BJ (cell line): ENCODE measurements at places on chromosomes 13 and 19. TPM values are rescaled to one million over a fixed set of nuclear protein-coding genes. Genes with fewer than 3 reads are reported as not detected.

- DNase-seq, result no peak
Measured at GRCh38 chr19:6847828-6848200, 39.6 kb upstream of the ADGRE1 start.

DNA sequence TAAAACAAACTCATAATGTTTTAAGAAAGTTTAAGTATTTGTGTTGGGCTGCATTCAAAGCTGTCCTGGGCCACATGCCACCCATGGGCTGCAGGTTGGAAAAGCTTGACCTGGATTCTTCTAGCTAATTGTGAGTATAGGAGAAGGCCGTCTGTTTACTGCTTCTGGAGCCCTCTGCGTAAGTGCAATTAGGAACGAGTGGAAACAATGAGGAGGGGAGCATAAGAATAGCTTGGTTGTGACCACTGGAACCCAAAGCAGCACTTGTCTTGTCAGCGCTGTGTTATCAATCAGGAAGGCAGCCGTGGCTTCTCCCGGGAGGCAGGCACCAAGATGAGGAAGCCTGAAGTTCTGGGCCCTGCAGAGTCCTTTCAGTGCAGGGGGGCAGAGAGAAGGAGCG is 110.4 kb upstream of the MBNL2 start:
- no peak for DNase-seq

RNF225 gene
- not detected in 2 replicates for polyA plus RNA-seq

DNA sequence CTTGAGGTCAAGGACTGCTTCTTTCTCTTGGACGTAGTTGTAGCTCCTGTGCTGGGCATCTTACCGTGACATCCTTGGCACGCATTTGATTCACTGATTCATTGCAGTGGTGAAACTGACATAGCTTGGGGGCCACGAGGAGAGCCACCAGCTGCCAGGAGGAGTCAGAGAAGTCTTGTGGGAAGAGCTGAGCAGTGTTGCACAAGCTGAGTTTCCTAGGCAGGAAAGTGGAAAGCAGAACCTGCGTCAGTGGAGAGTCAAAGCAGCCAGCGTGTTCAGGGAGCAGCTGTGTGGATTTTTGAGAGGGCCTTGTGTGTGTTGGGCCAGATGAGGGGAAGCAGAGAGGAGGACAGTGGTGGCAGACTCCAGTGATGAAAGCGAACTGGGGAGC is 5.3 kb upstream of the GPR183 start:
- peak; percentile 60 for DNase-seq

GRCh38 chr13:79780240-79780639 is 299.3 kb downstream of the NDFIP2 start:
- no peak for DNase-seq

DNA sequence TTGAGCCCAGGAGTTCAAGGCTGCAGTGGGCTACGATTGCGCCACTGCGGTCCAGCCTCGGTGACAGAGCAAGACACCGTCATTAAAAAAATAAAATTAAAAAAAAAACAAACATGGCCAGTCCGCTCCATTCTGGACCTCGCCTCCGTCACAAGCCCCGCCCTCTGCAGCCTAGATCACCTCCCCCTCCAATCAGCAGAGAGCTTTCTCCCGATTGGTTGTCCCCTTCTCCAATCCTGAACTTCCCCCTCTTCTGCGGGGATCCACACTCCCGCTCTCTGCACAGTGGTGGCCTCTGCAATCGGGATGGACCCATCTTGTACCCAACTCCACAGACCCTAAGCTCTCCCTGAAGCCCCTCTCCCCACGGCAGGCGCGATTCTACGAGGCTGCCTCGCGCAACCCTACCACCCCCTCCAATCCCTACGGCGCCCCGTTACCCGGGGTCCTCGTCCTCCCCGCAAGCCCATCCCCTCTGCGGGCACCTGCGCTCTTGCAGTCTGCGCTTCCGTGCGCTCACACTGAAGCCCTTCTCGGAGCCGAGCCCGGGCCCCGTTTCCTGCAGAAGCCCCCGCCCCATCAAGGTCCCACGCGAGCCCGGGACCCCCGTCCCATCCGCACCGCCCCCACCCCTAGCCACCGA is 540 bp downstream of the TMEM160 start:
- peak; percentile 53 for DNase-seq

KLK15 gene
- polyA plus RNA-seq, result not detected in 2 replicates

ATP12A gene
- polyA plus RNA-seq, result not detected in 2 replicates

SHISA7 gene
- not detected in 2 replicates for polyA plus RNA-seq

- no peak for DNase-seq
Measured at GRCh38 chr19:13012690-13013608, 17.7 kb downstream of the NFIX start.

DNA sequence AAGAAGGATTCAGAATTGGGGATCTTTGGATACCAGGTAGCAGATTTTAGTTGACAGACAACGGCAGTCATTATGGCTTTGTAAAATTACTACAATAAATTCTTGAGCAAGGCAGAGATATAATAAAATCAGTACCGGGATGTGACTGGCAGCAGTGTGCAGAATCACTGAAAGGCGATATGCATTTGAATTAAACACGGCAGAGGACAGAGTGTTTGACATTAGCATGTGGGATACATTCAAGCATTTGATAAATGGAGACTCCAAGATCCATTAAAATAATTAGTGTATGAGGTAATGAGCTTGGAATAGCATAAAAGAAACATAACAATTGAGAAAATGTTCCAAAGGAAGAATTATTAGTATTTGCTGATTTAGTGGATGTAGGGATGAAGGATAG is 36.8 kb downstream of the LCP1 start:
- DNase-seq, result no peak

GRCh38 chr13:33797622-33798021 is 20.3 kb upstream of the RFC3 start:
- no peak for DNase-seq

GRCh38 chr13:99237981-99238662 is 20.1 kb downstream of the GPR18 start:
- no peak for DNase-seq

LPAR6 gene
- polyA plus RNA-seq, result 4.4 and 12.7 TPM in 2 replicates

GRCh38 chr13:72537782-72538181 is 189.6 kb downstream of the MZT1 start:
- no peak for DNase-seq

- DNase-seq, result no peak
Measured at GRCh38 chr19:40565910-40566495, 10.7 kb upstream of the SHKBP1 start.

ZNF468 gene
- polyA plus RNA-seq, result 11.1 and 13.8 TPM in 2 replicates

DNA sequence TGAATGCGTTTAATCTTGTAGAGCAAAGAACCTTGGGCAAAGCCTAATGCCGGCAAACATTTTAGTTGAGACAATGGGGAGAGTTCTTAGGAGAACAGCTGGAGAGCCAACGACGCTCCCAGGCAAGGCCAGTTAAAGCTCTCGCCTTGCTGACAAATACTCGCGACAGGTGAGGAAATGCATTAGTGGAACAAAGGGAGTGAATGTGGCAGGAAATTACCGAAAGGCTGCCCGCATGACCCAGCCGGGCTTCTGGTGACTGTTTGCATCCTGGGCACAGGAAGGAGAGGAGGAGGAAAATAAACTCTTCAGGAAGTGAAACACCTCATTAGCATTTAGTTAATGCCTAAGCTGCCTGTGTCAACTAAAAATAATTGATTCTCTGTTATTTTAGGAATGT is 74.6 kb downstream of the SHISA2 start:
- no peak for DNase-seq

DNA sequence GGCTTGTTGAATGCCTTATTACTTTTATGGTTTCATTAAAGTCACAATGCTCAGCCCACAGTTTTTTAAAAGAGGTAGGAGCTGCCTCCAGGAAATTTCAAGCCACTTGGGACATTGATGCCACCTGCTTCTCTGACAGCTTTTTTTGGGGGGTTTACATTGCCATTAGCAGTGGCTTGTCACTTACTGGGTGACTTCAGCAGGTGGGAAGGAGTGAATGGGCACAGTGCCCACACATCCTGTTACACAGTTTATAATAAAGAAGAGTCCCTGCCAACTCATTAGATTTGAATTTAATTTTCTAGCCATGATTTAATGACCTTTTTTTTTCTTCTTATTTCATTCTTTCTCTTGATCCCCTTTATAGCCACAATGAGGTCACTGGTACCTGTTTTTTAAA is 61.0 kb downstream of the NHLRC3 start:
- no peak for DNase-seq

DNA sequence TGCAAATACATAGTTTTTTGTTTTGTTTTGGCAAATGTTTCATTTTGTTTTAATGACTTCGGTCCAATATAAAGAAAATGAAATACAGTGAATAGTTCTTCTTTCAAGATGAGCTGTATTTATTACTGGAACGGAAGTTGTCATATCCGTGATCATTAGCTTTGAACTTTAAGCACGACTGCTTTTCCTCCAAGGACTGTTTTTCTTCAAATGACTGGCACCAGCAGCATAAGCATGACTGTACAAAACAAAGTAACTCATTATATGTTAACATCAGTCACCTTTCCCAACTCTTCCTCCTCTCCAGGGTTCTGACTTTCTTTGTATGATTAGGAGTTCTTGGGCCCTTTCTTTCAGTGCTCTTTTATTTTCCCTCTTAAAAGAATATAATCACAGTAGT is 20.5 kb downstream of the EDNRB start:
- no peak for DNase-seq

DNA sequence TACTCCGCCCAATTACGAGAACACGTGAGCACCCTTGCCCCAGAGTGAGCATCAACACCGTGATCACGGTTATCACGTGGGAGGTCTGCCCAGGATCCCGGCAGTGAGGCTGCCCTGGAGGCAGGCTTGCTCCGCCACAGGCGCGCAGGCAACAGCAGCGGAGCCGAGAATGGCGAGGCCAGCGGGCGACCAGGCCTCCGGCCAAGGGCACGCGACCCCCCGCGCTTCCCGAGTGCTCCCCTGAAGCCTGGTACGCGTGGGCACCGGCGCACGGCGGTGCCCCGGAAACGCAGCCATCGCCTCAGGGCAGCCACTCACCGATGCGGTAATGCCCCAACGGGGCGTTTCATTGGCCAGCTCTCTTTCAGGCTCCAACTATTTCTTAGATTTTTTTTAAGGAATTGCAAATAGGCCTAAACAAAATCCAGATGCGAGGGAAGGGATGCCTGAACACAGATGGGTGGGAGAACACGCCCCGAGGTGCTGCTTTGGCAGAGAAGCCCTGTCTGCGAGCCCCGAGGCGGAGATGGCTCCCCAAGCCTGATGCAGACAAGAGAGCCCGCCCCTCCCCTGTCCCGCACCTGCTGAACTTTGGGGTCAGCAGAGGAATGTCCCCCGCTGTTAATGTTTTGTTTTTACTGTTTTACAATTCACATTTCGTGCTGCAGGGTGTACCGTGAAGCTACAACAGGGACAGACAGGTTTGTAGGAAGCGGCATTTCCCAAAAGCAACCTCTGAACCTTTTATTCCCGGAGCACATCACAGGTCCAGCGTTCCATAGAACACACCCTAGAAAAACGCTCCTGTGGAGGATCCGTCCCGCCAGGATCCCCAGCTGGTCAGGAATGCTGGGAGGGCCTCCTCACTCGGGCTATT is 132.7 kb downstream of the ZDHHC20 start:
- peak; percentile 31 for DNase-seq

ZNF154 gene
- polyA plus RNA-seq, result 1.5 and 2.1 TPM in 2 replicates

OR4F17 gene
- polyA plus RNA-seq, result not detected in 2 replicates

- no peak for DNase-seq
Measured at GRCh38 chr13:98451676-98452470, 125.0 kb downstream of the STK24 start.

DNA sequence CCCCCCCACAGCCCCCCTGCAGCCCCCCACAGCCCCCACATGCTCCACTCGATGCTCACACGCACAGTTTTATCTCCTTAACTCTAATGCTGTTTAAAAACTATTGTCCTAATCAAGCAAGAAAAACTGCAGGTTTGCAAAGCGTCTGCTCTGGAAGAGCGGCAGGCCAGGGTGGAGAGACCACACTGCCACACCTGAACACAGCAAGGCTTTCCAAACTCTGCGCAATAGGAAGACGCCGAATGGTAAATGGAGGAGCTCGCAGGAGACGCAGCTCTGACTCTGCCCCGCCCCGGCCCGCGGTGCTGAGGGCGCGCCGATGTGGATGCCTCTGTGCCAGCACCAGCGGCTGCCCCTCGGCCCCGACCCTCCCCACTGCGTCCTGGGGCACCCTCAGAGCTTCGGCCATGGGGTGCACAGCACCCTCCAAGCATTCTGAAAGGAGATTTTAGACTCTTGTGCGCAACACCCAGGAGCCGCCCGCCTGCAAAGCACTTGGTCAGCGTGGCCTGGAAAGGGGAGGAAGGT is 32.4 kb downstream of the RASA3 start:
- DNase-seq, result no peak

- no peak for DNase-seq
Measured at GRCh38 chr19:10718205-10719196, 622 bp downstream of the DNM2 start.

GRCh38 chr13:110648848-110649421 is 33.6 kb downstream of the NAXD start:
- no peak for DNase-seq

DNA sequence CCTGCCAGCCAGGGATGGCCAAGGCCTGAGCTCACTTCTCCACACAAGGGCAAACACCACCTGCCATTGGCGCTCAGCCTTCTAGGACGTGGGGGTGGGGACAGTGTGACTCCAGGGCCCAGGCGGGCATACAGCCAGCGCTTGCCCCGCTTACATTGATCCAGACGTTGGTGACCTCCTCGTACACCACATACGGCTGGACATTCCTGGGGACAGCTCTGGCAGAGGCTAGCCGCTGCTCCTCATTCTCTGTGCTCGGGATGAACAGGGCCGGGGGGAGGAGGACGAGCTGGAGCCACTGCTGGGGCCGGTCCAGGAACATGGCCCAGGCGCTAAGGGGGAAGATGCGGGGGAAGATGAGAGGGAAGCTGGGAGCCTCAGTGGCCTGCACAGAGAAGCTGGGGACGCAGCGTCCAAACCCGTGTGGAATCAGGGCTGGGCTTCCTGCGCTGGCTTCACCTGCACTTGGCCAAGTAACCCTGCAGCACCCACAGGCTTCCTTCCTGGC is 25.1 kb upstream of the MYDGF start:
- DNase-seq, result no peak

DNA sequence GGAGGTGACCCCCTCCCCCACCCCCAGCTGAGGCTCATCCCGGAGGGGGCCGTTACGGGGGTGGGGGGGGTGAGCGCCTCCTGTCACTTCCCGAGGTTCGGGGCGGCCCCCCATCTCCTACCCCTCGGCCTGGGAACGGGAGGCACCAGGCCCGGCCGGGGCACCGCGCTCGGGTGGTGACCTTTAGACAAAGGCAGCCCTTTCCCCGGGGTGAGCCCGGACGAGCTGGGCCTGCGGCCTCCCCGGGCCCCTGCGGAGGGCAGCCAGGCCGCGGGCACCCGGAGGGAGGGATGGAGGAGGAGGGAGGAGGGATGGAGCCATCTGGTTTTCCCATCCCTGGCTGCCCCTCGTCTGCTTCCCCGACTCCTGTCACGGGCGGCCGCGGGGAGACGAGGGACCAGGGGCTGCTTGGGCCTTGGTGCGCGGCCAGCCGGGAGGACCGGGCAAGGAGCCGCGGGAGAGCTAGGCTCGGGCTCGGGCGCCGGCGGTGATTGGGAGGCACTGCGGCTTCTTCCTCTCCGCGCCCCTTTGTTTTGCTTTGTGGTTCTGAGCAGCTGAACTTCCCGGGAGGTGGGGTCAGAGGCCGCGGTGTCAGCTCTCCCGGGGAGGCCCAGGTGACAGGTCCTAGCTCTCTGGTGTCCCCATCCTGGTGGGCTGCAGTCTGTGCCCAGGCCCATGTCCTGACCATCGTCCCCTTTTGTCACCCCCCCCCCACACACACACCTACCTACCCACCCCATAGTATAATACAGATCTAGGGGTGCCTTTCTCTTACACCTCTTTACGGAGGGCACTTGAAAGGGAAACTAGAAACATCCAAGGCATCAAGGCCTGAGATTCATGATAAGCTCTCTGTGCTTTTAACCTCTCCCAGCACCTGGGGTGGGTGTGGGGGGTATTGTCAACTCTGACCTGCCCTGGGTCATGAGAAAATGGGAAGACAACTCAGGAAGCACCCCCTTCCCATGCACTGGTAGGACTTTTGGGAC is 1.3 kb downstream of the BICRA start:
- no peak for DNase-seq
